ENCODE measurements at places on chromosomes 2 and 18. TPM values are rescaled to one million over a fixed set of nuclear protein-coding genes. Genes with fewer than 3 reads are reported as not detected.

Gene IL36RN
- not detected for total RNA-seq

Gene THAP4
- total RNA-seq: 32.2 TPM

Gene SPTBN1
- total RNA-seq: 207 TPM

Gene DYSF
- total RNA-seq: 0.14 TPM

Gene GDF7
- total RNA-seq: 0.03 TPM

Gene RFX8
- total RNA-seq: not detected

Gene TTN
- total RNA-seq: 12.9 TPM

Gene SLC23A3
- total RNA-seq: 0.69 TPM

Gene HOXD12
- not detected for total RNA-seq

Gene CXXC1
- total RNA-seq: 141 TPM

Gene UGT1A6
- total RNA-seq: not detected

DNA sequence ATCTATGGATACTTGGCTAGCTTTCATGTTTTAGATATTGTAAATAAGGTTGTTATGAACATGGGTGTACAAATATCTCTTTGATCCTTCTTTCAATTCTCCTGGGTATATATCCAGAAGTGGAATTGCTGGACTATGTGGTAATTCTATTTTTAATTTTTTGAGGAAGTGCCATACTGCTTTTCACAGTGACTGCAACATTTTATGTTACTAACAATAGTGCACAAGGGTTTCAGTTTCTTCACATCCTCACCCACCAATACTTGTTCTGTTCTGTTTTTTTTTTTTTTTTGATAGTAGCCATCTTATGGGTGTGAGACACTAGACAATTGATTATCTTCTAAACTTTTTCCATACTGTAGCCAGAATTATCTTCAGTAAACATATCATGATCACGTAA lies 17.3 kb upstream of the NEUROD1 start:
- H3K4me3 ChIP-seq: no peak overlapping the region
- no peaks in the 10 kb centered on the region for H3K27me3 ChIP-seq
- no peaks in the 10 kb centered on the region for H3K4me1 ChIP-seq

- no peaks in the 10 kb centered on the region for H3K36me3 ChIP-seq
- H3K27ac ChIP-seq: no peak overlapping the region
- no peak overlapping the region for H3K4me3 ChIP-seq
Observed at GRCh38 chr18:24427484-24427883, 1.0 kb downstream of the IMPACT start.

GRCh38 chr18:47936952-47937351 lies 6.5 kb upstream of the SMAD2 start:
- DNase-seq: no peak
- H3K27ac ChIP-seq: no peak overlapping the region
- H3K4me3 ChIP-seq: no peak overlapping the region

GRCh38 chr2:18178736-18179349 lies 300.4 kb downstream of the KCNS3 start:
- H3K27ac ChIP-seq: no peak overlapping the region
- no peaks in the 10 kb centered on the region for H3K4me1 ChIP-seq
- H3K36me3 ChIP-seq: no peaks in the 10 kb centered on the region
- DNase-seq: no peak

DNA sequence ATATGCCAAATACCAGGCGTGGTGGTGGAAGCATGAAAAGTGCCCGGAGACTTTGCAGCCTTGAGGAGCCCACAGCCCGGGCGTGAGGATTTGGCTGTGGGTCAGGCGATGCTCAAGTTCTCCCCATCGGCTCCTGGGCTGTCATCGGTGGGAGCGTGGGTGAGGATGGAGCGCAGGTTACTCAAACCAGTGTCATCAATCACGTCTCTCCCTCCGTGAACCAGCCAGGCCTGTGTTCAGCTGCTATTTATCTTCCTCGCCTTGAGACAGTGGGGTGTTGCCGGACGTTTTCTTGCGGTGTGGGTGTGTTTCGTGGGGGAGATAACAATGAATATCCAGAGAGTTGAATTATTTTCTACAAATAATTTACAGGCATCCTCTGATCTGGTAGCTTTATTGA lies 317.6 kb downstream of the EIPR1 start:
- no peaks in the 10 kb centered on the region for H3K27me3 ChIP-seq
- H3K27ac ChIP-seq: no peak overlapping the region
- H3K4me3 ChIP-seq: no peak overlapping the region

GRCh38 chr2:57417007-57417406 lies 629.6 kb upstream of the VRK2 start:
- no peak for DNase-seq
- H3K27me3 ChIP-seq: no peaks in the 10 kb centered on the region
- no peaks in the 10 kb centered on the region for H3K36me3 ChIP-seq
- no peak overlapping the region for H3K4me3 ChIP-seq

DNA sequence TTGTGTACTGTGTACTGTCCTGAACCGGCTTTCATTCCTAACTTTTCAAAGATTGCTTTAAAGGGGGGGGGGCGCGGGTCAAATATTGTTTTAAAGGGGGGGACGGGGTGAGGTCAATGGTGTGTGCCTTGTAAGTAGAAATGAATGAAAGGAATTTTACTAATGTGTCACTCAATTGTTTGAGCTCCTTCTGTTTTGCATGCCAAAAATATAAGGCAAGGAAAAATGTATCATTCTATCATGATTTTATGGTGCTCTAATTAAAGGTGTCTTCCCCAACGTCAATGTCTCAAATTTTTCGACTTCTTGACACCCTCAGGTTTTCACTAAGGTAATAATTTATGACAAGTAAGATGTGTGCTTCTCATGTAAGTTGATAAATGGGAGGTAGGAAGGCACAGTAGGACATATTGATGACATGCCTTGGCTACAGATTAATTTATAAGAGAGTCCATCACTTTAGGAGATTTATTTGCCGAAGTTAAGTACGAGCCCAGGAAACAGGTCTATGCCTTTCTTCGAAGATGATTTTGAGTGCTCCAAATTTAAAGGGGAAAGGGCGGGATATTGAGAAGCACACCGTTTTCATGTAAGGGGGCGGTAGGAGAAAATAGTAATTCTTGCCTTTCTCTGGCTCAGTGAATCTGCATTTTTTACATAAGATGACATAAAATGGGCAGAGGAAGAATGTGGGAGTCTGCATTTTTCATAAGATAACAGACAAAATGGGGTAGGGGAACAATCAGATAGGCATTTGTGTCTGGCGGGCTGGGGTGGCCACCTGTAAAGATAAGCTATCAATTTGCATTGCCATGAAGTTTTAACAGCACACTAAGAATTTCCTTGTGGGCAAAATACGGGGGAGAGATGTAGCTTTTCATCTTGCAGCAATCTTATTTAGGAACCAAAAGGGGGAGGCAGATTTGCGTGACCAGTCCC lies 1.2 kb upstream of the TRAPPC8 start:
- peaks cover 17% of the 10 kb centered on the region for H3K4me1 ChIP-seq
- peak overlapping the region; percentile 93 for H3K27ac ChIP-seq
- H3K36me3 ChIP-seq: peaks cover 8% of the 10 kb centered on the region
- no peaks in the 10 kb centered on the region for H3K27me3 ChIP-seq

- no peaks in the 10 kb centered on the region for H3K4me1 ChIP-seq
- H3K36me3 ChIP-seq: no peaks in the 10 kb centered on the region
- no peaks in the 10 kb centered on the region for H3K27me3 ChIP-seq
Observed at GRCh38 chr2:201793631-201794030, 12.7 kb upstream of the CDK15 start.

GRCh38 chr2:43230351-43230885 lies 4.0 kb upstream of the ZFP36L2 start:
- no peak overlapping the region for H3K4me3 ChIP-seq
- DNase-seq: no peak
- peaks cover 22% of the 10 kb centered on the region for H3K4me1 ChIP-seq
- H3K27me3 ChIP-seq: no peaks in the 10 kb centered on the region
- no peak overlapping the region for H3K27ac ChIP-seq

DNA sequence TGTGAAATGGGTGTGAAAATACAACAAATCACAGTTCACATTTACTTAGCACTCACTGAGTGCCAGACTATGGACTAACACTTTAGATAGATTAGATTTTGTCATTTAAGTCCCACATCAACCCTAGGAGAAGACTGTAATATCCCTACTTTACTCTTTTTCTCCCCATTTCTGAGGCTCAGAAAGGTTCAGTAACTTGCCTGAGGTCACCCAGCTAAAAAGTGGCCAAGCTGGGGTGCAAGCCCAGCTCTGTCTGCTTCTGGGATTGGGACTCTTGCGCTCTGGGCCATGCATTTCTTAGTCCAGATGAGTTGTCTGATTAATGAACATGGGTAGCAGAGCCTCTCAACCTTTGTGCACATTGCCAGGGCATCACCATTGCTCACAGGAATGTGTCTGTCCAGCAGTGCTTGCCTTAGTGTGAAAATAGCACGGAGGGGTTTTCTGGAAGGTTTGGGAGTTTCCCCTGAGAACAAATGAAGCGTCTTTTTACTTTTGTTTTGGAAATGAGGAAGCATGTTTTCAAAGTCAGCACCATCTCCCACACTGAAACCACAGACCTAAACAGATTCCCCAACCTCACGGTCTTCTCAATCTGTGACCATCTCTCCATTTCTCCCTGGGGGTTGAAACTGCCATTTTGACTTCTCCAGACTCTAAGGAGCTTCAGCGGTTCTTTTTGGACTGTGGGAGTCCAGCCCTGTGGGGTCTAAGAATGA lies 31.9 kb downstream of the NRP2 start:
- no peak for DNase-seq
- H3K4me1 ChIP-seq: no peaks in the 10 kb centered on the region
- H3K27me3 ChIP-seq: no peaks in the 10 kb centered on the region

DNA sequence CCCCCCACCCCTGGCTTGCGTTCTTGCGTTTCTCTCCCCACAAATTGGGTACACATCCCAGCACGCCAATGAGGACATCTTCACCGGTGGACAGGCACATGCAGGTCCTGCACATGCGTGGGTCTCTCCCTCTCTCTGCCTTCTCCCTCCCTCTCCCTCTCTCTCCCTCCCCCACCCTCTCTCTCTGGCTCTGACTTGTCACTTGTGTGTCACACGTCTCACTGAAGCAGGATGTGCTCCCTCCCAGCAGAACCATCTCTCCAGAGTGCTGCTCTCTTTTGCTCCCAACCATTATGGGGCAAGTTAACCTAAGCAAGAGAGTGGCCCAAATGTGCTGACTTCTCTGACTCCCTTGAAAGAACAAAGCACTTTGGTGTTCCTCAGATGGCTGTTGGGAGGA lies 120.8 kb upstream of the CAB39 start:
- DNase-seq: no peak
- H3K27me3 ChIP-seq: no peaks in the 10 kb centered on the region
- H3K4me1 ChIP-seq: peaks cover 15% of the 10 kb centered on the region
- H3K4me3 ChIP-seq: no peak overlapping the region
- no peak overlapping the region for H3K27ac ChIP-seq

DNA sequence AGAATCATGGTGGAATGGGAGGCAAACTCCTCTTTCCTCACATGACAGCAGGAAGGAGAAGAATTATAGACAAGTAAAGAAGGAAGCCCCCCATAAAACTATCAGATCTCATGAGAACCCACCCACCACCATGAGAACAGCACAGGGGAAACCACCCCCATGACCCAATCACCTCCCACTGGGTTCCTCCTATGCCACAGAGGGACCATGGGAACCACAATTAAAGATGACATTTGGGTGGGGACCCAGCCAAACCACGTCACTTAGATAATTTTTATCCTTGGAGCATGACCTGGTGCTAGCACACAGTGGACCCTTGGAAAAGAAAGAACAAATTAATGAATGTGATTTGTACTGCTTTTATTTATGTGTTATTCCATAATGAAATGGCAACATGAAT lies 188.6 kb upstream of the NCKAP5 start:
- H3K27me3 ChIP-seq: no peaks in the 10 kb centered on the region
- H3K4me3 ChIP-seq: no peak overlapping the region
- H3K4me1 ChIP-seq: no peaks in the 10 kb centered on the region
- H3K36me3 ChIP-seq: no peaks in the 10 kb centered on the region

GRCh38 chr18:2380101-2380500 lies 191.2 kb downstream of the METTL4 start:
- no peak overlapping the region for H3K27ac ChIP-seq
- H3K4me1 ChIP-seq: no peaks in the 10 kb centered on the region
- H3K4me3 ChIP-seq: no peak overlapping the region
- H3K36me3 ChIP-seq: no peaks in the 10 kb centered on the region
- peaks cover 9% of the 10 kb centered on the region for H3K27me3 ChIP-seq

GRCh38 chr2:70553334-70553583 lies 367 bp downstream of the TGFA start:
- H3K27ac ChIP-seq: peak overlapping the region; percentile 60
- H3K36me3 ChIP-seq: no peaks in the 10 kb centered on the region
- peak; percentile 50 for DNase-seq
- no peaks in the 10 kb centered on the region for H3K27me3 ChIP-seq
- peaks cover 14% of the 10 kb centered on the region for H3K4me1 ChIP-seq

GRCh38 chr2:85992611-85993010 lies 103.8 kb upstream of the ST3GAL5 start:
- no peak overlapping the region for H3K27ac ChIP-seq
- H3K27me3 ChIP-seq: no peaks in the 10 kb centered on the region
- no peak overlapping the region for H3K4me3 ChIP-seq
- no peaks in the 10 kb centered on the region for H3K36me3 ChIP-seq
- peaks cover 36% of the 10 kb centered on the region for H3K4me1 ChIP-seq

GRCh38 chr2:192983173-192983572 lies 788.4 kb upstream of the TMEFF2 start:
- no peaks in the 10 kb centered on the region for H3K4me1 ChIP-seq
- H3K27ac ChIP-seq: no peak overlapping the region
- no peak for DNase-seq
- no peak overlapping the region for H3K4me3 ChIP-seq

DNA sequence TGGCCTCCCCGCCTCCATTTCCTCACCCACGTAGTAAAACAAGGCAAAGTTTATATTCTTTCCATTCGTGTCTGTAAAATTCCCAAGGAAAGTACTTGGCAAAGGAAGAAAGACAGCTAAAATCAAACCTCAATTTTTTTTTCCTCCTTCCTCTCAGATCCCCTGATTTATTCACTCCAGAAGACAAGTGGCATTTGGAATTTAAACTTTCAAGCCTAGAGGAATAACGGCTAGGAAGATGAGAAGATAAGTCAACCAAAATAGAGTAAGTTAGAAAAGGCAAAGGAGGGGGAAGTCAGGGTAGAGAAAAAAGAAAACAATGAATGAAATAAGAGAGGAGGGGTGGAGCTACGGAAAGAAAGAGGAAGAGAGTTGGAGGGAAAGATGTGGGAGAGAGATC lies 198.9 kb upstream of the PIK3C3 start:
- no peaks in the 10 kb centered on the region for H3K4me1 ChIP-seq
- no peak overlapping the region for H3K27ac ChIP-seq
- H3K36me3 ChIP-seq: no peaks in the 10 kb centered on the region
- H3K27me3 ChIP-seq: no peaks in the 10 kb centered on the region
- H3K4me3 ChIP-seq: no peak overlapping the region

DNA sequence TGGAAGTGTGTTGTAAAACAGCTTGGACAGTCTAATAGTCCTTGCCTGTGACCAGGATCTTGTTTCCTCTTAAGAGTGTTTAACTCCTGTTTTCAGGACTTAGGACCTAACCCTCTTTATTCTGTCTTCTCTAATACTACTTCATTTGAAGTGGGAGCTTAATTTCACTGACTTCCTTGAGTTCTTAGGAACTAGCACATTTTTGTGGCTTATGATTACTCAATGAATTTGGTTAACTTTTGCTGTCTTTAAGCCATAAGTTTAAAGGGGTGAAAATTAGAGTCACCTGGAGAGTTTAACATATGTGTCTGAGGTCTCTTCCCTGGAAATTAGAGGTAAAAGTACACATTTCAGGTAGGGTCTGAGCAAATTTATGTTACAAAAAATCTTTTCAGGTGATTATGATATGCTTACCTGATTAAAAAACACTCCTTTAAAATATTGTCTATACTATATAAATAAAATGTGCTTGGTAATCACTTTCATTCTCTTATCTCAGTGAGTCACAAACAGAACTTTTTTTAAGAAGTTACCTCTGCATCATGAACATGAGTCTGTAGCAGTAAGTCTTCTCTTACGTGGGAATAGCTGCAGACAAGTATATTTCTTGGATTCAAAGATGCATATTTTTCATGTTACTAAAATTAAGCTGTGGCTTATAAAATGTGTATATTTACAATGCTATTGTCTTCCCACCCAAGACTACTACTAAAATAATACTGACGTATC lies 52.7 kb downstream of the ATP9B start:
- no peak overlapping the region for H3K27ac ChIP-seq
- H3K4me3 ChIP-seq: no peak overlapping the region
- no peaks in the 10 kb centered on the region for H3K27me3 ChIP-seq
- no peaks in the 10 kb centered on the region for H3K4me1 ChIP-seq
- H3K36me3 ChIP-seq: peaks cover 4% of the 10 kb centered on the region
